ENCODE measurements at places on chromosomes 4 and X.

- DNase-seq = no peak
These were observed 39.8 kb downstream of the IL15 start for GRCh38 chr4:141676087-141676670.

DNA sequence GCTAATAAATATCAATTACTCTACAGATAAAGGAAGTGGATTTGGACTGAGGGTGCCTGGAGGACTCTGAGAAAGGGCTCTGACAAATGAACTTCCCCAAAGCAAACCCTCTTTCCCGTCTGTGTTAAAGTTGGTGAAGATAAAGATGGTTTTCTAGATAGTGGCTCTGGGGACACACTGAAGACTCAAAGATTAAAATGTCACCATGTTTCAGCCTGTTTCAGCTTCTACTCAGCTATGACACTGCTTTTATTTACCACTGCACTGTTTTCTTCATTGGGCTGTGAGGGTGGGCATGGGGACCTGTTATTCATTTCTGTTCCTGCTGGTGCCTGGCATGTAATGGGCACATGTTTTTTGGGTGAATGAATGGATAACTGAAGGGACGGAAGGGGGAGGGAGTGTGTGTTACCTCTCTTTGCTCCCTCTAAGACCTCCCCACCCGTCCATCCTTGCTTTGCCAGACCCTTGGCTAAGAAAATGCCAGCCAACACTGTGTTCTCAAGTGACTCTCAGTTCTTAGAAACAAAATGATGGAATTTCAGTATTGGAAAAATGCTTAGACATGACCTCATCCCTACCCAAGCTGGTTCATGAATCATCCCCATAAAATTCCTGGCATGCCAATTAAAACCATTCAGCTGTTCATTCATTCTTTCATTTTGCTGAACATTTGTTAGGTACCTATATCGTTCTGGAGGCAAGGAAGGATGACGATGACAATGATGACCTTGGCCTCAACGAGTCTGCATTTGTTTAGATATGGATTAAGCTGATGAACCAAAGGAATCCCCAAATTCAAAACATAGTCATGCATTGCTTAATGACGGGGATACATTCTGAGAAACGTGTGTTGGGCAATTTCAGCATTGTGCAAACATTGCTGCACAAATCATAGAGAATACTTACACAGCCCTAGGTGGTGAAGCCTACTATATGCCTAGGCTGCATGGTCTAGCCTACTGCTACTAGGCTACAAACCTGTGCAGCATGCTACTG lies 13.4 kb upstream of the STK32B start:
- DNase-seq = no peak

DNA sequence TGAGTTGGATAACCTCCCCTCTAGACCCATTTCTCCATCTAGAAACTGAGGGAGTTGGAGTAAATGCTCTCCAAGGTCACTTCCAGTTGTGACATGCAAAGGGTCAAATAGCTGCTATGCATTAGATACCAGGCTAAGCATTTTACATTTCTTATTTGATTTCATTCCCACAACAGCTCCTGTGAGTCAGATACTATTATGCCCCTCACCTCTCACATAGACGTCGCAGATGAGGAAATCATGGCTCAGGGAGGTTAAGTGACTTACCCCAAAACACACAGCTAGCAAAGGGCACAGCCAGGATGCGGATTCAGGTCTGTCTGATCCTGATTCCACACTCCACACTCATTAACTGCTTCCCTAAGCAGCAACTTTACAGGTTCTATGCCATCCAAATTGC lies 57.7 kb downstream of the PRPS1 start:
- no peak for DNase-seq

GRCh38 chr4:13872955-13873354 lies 245.4 kb upstream of the BOD1L1 start:
- DNase-seq = no peak

DNA sequence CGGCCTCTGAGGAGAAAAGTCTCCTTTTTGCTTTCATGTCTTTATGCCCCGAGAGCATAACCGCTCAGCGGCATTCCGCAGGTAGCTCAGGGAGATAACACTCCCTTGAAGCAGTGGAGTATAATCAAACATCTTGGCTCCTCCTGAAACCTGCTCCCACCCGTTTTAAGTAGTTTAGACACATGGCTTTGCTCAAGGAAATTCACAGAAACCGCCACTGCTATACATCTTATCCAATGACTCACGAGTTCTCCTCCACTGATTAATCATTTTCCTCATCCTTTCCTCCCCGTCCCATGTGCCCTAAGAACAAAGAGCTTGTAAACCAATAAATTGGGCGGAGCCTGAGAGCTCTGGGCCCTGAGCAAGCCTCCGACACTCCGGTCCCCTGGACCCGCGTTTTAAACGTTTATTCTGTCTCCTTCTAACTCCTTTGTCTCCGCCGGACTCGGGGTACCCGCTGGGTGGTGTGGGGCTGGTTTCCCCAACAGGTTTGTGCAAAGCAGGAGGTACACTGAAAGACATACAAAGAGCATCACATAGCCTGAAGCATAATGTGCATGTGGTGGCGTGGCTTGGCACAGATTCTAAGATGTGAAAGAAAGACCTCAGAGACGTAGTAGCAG lies 401.2 kb downstream of the TLL1 start:
- DNase-seq = no peak

- DNase-seq = no peak
These were observed 127.1 kb downstream of the SH3KBP1 start for GRCh38 chrX:19760345-19760744.

- DNase-seq = no peak
These were observed 497.5 kb downstream of the KCNIP4 start for GRCh38 chr4:21451032-21451431.

DNA sequence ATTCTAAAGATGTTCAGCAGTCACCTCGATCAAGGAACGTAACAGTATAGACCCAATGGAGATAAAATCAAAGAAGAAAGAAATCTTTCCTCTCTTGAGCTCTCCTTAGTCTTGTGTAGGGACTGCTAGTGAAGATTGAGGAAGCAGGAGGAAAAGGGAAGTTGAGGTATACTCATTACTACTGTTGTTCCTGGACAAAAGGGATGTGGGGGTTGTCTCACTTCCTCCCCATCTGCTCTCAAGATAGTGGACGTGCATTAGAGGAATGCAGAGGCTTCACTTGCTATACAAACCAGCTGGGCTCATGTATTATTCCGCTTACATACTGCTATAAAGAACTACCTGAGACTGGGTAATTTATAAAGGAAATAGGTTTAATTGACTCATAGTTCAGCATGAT lies 208.9 kb upstream of the ARHGEF9 start:
- no peak for DNase-seq

GRCh38 chrX:10722851-10723250 lies 102.5 kb upstream of the MID1 start:
- peak; percentile 43 for DNase-seq

DNA sequence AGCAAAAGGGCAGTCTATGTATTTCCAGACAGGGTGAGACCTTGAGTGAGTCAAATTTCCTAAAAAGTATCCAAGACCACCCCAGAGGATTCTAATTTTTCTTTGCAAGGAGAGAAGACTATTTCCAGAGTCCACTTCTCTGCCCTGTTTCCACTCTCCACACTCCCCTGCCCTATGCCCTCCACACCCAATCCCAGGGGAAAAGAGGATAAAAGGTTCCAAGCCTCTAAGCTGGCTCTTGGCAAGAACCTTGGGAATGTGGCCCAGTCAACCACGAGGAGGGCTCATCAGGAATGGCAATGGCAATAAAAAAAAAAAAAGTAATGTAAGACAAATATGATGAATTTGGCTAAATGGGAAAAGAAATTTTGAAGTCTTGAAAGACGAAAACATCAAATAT lies 65.9 kb downstream of the SRPX start:
- DNase-seq = no peak

DNA sequence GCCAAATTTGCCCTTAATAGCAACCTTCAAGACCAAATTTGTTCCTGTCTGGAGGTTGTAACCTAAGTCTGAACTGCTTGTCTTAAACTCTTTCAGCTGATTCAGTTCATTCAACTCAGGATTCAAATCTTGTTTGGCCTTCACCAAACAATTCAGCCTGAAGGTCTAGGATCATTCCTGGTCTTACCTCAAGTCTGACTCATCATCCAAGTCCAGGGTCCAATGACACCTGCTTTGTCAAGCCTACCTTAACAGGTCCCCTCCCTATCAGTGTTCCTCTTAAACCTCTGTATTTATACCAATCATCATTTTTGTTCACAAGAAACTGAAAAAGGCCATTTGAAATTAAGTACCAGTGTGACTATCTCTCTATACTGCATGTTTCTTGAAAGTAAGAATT lies 237.8 kb downstream of the PPP1R2C start:
- DNase-seq = no peak

DNA sequence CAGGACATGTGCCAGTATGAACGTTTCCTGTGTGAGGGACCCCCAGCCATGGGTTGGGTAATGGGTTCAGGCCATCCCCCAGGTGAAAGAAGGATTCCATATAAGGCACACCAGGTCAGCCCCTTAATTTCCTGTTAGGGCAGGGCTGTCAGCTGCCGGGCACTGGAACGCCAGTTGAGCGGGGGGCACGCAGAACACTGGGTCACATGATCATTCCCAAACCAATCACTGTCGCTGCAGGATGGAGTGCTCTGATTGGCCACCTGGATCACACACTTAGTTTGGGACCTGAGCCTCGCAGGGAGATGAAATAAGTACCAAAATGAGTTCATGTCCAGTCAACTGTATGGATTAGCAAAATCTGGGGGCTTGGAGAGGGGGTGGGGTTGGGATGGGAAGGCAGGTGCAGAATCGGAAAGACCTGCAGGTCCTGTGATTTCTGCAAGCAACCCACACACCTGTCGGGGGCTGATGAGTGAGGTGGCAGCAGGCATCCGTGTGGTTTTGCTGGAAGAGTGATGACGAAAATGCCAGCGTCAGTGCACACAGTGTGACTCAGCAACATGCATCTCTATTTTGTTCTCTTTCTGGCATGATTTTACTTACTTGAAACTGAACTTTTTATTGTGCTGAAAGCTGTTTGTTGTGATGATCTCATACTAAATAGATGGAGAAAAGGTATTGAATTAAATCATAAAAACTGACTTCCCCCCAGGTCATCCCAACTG lies 32.2 kb downstream of the RNF212 start:
- DNase-seq = no peak

DNA sequence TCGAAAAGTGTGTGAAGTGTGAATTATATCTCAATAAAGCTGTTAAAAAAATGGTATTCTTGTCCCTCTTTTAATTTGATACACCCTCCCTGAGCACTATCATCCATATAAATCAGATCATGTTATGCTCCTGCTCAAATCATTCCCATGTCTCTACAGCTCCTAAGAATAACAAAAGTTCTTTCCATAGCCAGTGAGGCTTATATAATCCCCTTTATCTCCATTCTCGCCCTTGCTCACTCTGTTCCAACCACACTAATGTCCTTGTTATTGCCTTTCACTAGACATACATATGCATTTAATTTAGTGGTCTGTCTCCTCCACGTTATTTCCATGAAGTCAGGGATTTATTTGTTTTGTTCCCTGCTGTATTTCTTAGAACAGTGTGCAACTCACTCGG lies 10.5 kb downstream of the ZGRF1 start:
- DNase-seq = no peak

DNA sequence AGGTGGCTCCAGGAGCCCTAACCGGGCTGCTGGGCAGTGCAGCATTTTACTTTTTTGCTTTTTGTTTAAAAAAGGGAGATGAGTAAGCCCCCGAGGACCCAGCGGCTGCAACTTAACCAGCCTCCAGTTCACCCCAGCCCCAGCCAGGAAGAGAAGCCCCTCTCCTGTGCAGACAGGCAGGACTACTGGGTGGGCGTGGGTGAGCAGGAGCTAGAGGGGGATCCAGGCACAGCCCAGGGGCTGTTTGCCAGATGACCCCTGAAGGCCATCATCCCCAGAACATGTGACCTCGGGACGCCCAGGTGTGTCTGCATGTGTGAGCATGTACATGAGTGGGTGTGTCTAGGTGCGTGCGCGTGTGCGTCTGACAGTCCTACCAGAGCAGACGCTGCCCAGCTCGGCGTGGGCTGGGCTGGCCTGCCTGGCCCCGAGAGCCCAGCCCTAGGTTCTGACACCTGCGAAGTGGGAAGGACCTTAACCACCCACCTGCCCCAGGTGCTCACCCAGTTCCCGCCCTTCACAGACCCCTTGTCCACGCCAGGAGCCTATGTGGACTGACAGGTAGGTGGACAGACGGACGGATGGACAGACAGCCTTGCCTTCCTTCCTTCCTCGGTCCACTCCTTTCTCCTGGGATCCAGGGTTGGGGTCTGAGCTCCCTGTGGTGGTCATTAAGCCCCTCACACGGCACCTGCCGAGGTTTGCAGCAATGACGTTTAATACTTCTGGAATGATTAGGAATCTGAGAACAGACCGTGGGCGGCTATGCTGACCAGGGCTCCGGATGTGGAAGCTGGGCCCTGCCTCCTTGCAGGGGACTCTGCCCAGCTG lies 7.8 kb upstream of the HAUS3 start:
- peak; percentile 1 for DNase-seq

- DNase-seq = peak; percentile 33
These were observed 10.6 kb downstream of the TSPAN6 start for GRCh38 chrX:100625985-100626491.

DNA sequence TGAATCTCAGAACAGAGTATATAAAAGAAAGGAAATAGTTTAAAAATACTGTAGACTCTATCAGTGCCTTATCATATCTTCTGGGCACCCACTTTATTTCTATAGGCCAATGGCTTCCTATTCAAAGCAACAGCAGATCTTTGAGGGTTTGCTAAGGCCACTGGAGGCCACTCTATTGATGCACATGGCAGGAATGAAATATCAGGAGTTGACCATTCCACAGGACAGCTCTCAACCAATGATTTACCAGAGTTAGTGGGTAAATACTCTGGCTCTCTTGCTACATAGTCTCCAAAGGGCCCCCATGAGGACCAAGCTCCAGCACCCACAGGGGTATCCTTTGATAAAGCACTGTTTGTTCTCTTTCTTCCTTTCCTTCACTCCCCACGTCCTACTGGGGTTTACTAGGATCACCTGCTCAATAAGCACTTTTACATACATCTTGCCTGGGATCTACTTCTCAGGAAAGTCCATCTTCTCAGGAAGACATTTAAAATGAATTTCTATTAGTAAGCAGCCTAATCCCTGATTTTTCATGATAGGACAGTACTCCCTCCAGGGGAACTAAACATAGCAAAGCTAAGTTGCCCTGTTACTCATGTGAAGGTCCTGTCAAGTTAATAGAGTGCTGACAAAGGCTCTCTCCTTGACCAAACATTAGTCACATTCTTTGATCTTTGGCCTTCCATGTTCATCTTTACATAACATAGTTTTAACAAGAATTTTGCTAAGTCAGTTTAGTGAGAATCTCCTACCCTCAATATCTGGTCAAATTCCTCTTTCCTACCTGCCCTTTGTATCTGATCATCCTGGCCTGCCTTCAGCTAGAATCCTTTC lies 459.7 kb downstream of the GRXCR1 start:
- no peak for DNase-seq

DNA sequence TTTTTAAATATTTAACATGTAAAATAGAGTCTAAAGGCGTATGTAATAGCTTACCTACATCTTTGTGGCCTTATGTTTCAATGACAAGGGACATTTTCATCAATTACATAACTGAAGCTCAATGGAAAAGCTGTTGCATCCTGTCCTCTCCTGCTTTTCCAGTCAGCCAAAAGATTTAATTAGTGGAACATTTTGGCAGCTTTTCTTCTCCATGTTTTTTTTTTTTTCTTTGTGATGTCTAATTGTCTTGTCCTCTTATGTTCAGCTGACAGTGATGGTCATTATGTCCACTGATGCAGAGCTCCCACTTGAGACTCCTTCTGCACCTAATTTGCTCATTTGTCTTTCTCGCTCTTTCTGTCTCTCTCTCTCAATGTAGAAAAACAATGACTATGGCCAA lies 422.2 kb downstream of the GABRG1 start:
- no peak for DNase-seq
